Large intestine (tissue), 12 donors: ENCODE measurements at places on chromosomes 3 and 15. TPM values are rescaled to one million over a fixed set of nuclear protein-coding genes. Genes with fewer than 3 reads are reported as not detected.

- no peaks in the 10 kb centered on the region for H3K36me3 ChIP-seq
- peaks cover 6% of the 10 kb centered on the region for H3K27me3 ChIP-seq
- H3K4me1 ChIP-seq: no peaks in the 10 kb centered on the region
- no peak overlapping the region for H3K4me3 ChIP-seq
Observed at GRCh38 chr3:46123646-46124045, 84.5 kb downstream of the CCR1 start.

DNA sequence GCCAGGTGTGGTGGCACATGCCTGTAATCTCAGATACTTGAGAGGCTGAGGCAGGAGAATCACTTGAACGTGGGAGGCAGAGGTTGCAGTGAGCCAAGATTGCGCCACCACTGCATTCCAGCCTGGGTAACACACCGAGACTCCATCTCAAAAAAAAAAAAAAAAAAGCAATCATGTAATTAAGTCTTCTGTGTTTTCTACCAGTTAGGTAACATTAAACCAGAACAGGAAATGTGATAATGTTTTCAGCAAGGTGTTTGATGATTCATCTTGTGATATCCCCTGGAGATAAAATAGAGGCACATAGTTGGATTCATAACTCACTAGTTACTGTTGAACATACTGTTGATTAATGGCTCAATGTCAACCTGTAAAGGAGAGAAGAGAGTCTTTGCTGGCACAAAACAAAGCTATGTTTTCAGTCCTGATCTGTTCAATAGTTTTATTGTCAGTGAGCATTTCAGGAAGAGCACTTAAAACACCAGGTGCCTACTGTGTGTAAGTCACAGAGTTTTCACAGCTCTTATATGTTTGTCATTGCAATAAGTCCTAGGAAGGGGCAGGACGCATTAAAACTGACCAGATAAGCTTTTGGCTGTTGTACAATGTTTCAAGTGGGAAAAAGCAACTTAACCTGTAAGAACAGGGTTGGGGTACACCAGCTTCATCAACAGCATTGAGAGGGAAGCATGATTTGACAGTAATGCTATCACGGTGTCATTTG is 19.5 kb downstream of the DNAJB11 start:
- H3K4me3 ChIP-seq: no peak overlapping the region
- no peaks in the 10 kb centered on the region for H3K27me3 ChIP-seq
- peaks cover 55% of the 10 kb centered on the region for H3K4me1 ChIP-seq
- peak overlapping the region; percentile 87 for H3K27ac ChIP-seq
- H3K36me3 ChIP-seq: peaks cover 10% of the 10 kb centered on the region
- DNase-seq: peak; percentile 86

- no peak for DNase-seq
- H3K27me3 ChIP-seq: no peaks in the 10 kb centered on the region
- H3K27ac ChIP-seq: no peak overlapping the region
- H3K4me1 ChIP-seq: no peaks in the 10 kb centered on the region
Observed at GRCh38 chr3:101602731-101603130, 28.8 kb downstream of the PCNP start.

DNA sequence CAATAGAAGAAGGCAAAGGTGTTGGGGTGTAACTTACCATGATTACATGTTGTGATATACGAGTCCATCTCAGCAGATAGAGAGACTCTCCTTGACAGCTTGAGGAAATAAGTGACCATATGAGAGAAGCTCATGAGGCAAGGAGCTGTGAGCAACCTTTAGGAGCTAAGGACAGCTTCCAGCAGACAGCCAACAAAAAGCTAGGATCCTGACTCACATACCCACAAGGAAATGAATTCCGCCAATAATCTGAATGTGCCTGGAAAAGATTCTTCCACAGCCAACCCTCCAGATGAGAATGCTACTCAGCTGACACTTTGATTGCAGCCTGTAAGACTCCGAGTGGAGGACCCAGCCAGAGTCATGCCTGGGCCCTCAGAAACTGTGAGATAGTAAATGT is 339.6 kb upstream of the TPRG1 start:
- peaks cover 7% of the 10 kb centered on the region for H3K4me1 ChIP-seq
- H3K27ac ChIP-seq: peak overlapping the region; percentile 21
- no peaks in the 10 kb centered on the region for H3K27me3 ChIP-seq
- no peak overlapping the region for H3K4me3 ChIP-seq
- no peaks in the 10 kb centered on the region for H3K36me3 ChIP-seq

DNA sequence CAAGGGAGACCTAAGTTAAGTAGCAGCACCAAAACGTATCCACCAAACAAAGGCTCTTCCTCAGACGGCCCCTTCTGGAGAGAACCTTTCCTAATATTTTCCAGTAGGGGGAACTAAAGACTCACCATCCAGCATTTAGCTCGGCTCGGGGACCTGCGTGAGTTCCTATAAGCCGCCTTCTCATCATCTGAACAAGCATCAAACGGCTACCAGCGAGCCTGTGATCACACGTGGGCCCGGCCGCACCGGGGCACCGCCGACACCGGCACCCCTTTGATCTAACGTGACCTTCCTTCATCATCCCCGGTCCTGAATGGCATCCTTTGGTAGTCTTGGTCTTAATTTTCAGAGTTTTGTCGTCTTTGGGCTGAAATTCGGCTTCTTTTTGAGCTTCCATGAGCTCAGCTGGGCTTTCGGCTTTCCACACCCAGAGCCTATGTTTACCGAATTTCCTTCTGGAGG is 1.4 kb upstream of the ROBO2 start:
- DNase-seq: peak; percentile 71
- peaks cover 6% of the 10 kb centered on the region for H3K4me1 ChIP-seq
- H3K27me3 ChIP-seq: peaks cover 4% of the 10 kb centered on the region
- peak overlapping the region; percentile 58 for H3K27ac ChIP-seq
- H3K4me3 ChIP-seq: peak overlapping the region; percentile 71

DNA sequence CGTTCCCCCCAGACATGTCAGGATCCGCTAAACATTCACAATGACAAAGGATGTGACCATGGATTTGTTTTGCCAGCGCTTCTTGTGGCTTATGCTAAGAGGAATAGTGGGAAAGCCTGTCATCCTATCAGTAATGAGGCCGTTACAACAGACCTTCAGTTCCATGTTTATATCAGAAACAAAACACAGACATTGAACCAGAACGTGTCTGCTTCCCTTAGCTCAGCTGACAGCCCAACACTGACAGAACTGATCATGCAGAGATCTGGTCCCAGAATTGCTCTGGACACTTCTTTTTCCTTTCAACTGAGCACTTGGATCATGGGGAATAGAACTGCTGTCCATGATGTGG is 58.3 kb upstream of the MYZAP start:
- no peak for DNase-seq
- H3K4me3 ChIP-seq: no peak overlapping the region
- no peaks in the 10 kb centered on the region for H3K36me3 ChIP-seq
- H3K27me3 ChIP-seq: no peaks in the 10 kb centered on the region

DNA sequence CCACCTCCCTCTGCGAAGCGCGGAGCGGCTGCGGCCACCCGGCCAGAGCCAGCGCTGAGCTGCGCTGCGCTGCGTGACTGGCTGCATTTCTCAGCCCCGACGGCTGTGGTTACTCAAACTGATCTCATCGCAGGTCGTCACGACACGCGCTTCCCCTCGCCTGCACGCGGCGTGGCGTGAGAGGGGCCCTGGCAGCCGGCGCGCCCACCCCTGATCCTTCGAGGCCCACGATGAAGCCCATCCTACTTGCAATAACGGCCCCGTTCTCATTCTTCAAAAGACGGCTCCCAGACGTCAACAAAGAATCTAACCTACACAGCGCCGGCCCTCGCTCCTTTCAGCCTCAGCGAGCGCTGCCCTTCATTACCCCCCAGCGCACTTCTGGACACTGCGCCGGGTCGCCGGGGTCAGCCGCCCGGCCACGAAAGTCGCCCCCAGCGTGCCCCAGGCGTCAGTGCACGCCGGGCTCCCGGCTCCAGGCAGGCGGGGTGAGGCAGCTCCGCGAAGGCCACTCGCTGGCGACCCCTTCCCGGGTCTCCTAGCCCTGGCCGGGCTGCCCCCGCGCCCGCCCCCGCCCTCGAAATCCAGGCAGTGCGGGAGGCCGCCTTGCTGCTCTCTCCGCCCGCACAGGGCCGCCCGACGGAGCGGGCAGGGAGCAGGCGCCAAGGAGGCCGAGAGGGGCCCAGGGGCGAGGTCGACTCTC is 9.9 kb upstream of the LEKR1 start:
- H3K27ac ChIP-seq: peak overlapping the region; percentile 94
- DNase-seq: peak; percentile 86
- H3K4me3 ChIP-seq: peak overlapping the region; percentile 57
- no peaks in the 10 kb centered on the region for H3K36me3 ChIP-seq
- H3K4me1 ChIP-seq: peaks cover 23% of the 10 kb centered on the region

DNA sequence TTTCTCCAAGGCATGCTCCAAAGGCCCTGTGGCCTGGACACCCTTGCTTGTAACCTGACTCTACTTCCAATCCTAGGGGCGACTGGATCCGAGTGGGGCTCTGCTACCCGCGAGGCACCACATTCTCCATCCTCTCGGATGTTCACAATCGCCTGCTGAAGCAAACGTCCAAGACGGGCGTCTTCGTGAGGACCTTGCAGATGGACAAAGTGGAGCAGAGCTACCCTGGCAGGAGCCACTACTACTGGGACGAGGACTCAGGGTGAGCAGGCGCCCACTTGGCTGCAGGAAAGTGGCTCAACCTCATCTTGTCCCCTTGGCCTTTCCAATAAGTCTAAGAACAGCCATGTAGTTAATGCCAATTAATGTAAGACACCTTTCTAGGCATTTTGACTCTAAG is 51.9 kb downstream of the MESD start:
- H3K27ac ChIP-seq: no peak overlapping the region
- no peaks in the 10 kb centered on the region for H3K4me1 ChIP-seq
- H3K36me3 ChIP-seq: peaks cover 14% of the 10 kb centered on the region
- H3K27me3 ChIP-seq: no peaks in the 10 kb centered on the region
- DNase-seq: no peak

DNA sequence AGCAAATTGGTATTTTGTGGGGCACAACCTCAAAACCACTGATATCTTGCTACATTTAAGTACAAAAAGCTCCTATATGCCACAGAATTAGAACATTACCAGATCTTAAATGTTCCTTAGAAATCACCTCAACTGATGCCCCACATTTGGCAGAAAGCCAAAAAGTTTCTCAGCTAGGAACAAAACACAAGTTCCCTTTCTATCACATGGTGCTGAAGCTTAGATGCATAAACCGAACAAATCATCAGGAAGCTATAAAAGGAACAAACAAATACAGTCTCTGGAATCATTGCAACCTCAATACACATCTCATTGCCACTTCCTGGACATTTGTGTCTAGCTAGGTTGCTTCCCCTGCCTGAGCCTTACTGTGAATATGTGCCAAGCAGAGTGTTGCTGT is 492.6 kb downstream of the LPP start:
- H3K27me3 ChIP-seq: no peaks in the 10 kb centered on the region
- DNase-seq: no peak
- no peak overlapping the region for H3K4me3 ChIP-seq
- H3K27ac ChIP-seq: no peak overlapping the region

GRCh38 chr3:107816107-107816506 is 274.7 kb downstream of the CD47 start:
- DNase-seq: no peak
- H3K36me3 ChIP-seq: no peaks in the 10 kb centered on the region
- H3K4me3 ChIP-seq: no peak overlapping the region
- H3K27ac ChIP-seq: no peak overlapping the region
- H3K27me3 ChIP-seq: no peaks in the 10 kb centered on the region
- peaks cover 3% of the 10 kb centered on the region for H3K4me1 ChIP-seq

GRCh38 chr15:77518458-77518857 is 97.8 kb downstream of the HMG20A start:
- no peak overlapping the region for H3K27ac ChIP-seq
- no peak for DNase-seq
- H3K27me3 ChIP-seq: no peaks in the 10 kb centered on the region

The SOX2 gene
- polyA plus RNA-seq: 1.8 TPM

The CASR gene
- 1.9 TPM for polyA plus RNA-seq

The SCN11A gene
- polyA plus RNA-seq: 1.1 TPM

The TIMP4 gene
- polyA plus RNA-seq: 0.91 TPM

The UCN2 gene
- polyA plus RNA-seq: 0.87 TPM

The LIPC gene
- 0.25 TPM for polyA plus RNA-seq

The PLSCR2 gene
- polyA plus RNA-seq: 0.79 TPM
